Posterior vena cava (tissue), 2 donors: ENCODE measurements at places on chromosomes 3 and 15. TPM values are rescaled to one million over a fixed set of nuclear protein-coding genes. Genes with fewer than 3 reads are reported as not detected.

PSMA4 gene
- 120 TPM for total RNA-seq

THSD4 gene
- total RNA-seq = 16.3 TPM

CPA3 gene
- total RNA-seq = 7.1 TPM

GREM1 gene
- total RNA-seq = 825 TPM

GHSR gene
- not detected for total RNA-seq

ITIH4 gene
- 19.1 TPM for total RNA-seq

AP3B2 gene
- 1.4 TPM for total RNA-seq

ZBED2 gene
- total RNA-seq = not detected

XPC gene
- total RNA-seq = 24.0 TPM

P2RY13 gene
- 2.7 TPM for total RNA-seq

CDC25A gene
- 0.43 TPM for total RNA-seq

MORC1 gene
- not detected for total RNA-seq

MNS1 gene
- total RNA-seq = 2.2 TPM
